ENCODE measurements at places on chromosomes 13 and 19.

DNA sequence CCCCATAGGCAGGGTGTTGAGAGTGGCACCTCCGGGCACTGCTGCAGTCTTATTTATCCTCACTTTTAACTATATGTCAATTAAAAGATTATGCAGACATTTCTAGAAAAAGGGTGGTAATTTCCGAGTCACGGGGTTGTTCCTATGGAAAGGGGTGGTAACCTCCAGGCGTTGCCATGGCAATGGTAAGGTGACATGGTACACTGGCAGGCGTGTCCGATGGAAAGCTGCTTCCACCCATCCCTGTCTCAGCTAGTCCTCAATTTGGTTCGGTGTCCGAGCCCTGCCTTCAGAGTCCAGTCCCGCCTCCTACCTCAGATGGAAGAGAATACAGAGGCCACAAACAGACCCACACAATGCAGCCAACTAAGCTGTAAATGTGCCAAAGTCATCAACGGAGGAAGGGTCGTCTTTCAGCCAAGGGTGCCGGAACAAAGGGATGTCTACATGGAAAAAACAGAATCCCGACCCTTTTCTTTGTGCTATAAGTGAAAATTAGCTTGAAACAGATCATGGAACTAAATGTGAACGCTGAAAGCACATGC is 72.6 kb upstream of the C13orf46 start:
- no peak for DNase-seq

DNA sequence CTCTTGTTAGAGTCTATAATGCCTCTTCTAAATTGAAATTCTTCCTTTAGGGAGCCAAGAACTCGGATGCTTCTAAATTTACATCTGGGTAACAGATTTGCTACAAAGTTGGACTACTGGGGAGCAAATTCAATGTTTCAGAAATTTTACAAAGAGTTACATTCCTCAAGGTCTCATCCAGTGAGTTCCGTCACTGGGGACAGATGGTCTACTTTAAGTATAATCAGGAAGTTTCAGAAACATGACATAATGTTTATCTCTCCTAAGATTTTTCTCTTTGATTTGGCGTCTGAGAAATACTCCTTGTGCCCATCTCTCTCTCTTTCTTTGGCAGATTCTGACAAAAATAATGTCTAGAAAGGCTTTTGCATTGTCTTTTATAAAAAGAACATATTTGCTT is 81.5 kb upstream of the MBNL2 start:
- DNase-seq, result no peak

DNA sequence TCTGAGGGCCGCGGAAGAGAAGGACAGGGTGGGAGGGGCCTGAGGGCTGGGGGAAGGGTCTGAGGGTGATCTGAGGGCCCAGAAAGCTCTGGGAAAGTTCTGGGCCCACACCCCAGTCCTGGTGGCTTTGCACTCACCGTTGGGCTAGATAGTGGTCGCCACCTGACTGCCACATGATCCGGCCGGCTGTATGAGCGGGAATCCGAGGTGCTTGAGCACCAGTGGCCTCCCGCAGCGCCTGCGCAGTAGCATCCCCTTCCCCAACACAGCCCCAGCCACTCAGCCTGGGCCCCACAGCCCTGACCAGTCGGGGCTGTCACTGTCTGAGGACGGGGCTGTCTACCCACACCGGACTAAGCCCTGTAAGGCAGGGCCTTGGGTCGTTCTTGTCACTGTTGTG is 15.0 kb downstream of the PRODH2 start:
- DNase-seq, result no peak

DNA sequence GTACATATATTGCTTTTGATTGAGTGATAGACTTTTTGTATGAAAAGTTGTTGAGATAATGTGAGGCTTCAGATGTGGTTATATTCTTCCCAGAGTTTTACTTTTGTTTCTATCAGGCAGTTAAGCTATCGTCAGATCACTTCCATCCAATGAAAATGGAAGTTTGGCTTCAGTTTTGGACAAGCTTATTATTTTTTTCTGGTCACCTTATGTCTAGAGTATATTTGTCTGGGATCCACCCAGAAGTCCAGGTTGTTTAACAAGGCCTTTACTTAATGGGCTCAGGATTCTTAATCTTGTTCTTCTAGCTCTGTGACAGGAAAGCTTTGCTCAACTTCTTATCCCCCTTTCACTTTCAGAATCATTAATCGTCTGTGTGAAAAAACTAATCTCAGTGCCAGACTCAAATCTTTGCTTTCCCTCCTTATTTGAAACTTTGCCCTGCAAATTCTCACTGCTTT is 150.9 kb downstream of the PDS5B start:
- DNase-seq, result no peak

All from stimulated activated CD4-positive, alpha-beta T cell treated with anti-CD3 and anti-CD28 coated beads, Interleukin-15, amount 100 ng/mL, for 48 hours (primary cell).